GM12878 (cell line): ENCODE measurements at places on chromosomes 6 and 20. TPM values are rescaled to one million over a fixed set of nuclear protein-coding genes. Genes with fewer than 3 reads are reported as not detected.

EPPIN gene
- total RNA-seq, result not detected in 2 replicates

- DNase-seq, result no peak
Observed at GRCh38 chr6:17574866-17575560, 25.1 kb upstream of the FAM8A1 start.

DNA sequence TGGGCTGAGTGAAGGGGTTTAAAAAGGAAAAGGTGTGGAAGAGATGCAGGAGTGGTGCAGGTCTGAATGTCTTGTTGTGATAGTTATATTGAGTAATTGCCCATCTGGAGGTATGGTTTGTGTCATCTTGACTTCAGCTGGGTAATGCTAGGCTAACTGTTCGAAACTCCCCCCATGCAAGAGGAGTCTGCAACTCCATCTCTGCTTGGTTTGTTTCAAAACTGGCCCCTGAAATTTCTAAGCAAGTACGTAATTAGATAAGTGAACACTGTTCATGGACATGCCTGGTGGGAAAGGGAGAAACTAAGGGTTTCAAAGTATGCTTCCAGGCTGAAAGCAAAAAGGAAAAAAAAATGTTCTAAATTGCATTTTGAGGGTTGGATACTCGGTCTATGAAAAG is 17.1 kb downstream of the TTK start:
- DNase-seq, result no peak

GRCh38 chr6:169499848-169500247 is 202.0 kb downstream of the WDR27 start:
- DNase-seq, result no peak

DNA sequence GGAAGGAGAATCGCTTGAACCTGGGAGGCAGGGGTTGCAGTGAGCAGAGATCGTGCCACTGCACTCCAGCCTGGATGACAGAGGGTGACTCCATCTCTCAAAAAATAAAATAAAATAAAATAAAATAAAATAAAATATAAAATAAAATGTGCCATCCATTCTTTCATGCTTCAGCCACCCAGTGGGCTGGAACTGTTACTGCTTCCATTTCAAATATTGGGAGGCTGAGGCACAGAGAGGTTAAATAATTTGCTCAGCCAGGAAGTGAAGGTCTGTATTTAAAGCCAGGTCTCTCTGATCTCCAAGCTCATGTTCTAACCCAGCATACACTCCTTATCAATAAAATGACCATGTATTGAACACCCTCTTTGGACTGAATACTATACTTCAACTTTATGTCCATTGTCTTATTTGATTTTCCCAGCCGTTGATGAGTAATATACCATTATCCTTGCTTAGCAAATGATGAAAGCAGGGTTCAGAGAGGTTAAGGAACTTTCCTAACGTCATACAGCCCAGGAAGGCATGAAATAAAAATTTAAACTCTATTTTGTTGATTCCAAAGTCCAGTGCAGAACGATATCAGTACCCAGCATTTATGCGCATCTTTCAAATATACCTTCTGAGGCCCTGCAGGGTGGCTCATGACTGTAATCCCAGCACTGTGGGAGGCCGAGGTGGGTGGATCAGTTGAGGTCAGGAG is 25.8 kb upstream of the SLC9A8 start:
- no peak for DNase-seq

DNA sequence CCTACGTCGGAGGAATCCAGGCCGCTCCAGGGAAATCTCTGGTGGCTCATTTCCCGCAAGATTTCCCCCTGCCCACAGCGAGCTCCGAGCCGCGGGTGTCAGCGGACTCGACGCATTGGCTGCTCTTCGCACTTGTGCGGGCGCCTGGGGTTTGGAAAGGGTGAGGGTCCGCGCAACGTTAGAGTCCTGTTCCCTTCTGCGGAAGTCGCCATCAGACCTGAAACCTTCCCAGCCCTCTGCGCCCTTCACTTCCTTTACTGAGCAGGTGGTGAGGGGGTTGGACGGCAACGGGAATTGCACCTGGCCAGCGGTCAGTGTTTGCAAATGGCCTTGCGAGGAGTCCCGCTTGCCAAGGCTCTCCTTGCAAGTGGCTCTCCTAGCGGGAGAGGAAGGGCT is 8.4 kb downstream of the PAX1 start:
- DNase-seq, result no peak

PHACTR3 gene
- 0.29 TPM in 1 of 2 replicates, not detected in the other for total RNA-seq

GRCh38 chr6:119161438-119161837 is 83.0 kb upstream of the FAM184A start:
- DNase-seq, result no peak

DNA sequence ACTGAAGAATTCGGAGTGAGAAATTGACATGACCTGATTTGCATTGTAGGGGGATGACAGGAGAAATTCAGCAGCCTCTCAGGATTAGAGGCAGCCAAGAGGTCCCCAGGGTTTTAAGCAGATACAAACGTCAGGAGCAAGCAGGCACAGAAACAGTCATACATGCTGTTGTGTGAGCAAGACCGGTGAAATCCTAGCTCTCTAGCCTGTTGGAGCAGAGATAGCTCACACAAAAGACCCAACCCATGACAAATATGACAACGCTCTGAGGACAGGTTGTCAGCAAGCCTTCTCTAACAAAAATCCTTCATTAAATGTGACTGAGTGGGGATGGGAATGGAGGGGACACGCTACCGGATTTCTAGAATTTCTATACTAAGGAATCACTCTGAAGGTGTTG is 23.0 kb upstream of the AKAP12 start:
- no peak for DNase-seq

FOXF2 gene
- not detected in 2 replicates for total RNA-seq

LRFN2 gene
- not detected in 2 replicates for total RNA-seq

DNA sequence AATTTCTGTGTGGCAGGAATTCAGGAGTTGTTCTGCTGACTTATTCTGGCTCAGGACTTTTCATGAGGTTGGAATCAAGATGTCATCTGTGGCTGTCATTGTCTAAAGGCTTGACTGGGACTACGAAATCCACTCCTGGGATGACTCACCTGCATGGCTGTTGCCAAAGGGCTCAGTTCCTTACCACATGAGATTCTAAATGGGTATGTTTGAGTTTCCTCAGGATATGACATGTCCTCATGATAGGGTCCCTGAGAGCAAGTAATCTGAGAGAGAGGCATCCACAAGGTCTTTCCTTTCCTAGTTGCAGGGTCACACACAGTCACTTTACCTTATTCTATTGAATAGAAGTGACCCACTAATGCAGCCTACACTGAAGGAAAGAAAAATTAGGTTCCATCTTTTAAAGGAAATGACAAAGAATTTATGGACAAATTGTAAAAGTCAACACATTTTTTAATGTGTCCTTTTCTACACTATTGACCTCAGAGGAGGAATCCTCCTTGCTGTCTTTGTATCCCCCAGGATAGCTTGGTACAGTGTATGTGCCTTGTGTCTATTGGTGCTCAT is 1025.0 kb upstream of the GJE1 start:
- DNase-seq, result no peak

IRF4 gene
- 495 and 498 TPM in 2 replicates for total RNA-seq

- DNase-seq, result no peak
Observed at GRCh38 chr6:136031982-136032381, 180.5 kb downstream of the PDE7B start.

DNA sequence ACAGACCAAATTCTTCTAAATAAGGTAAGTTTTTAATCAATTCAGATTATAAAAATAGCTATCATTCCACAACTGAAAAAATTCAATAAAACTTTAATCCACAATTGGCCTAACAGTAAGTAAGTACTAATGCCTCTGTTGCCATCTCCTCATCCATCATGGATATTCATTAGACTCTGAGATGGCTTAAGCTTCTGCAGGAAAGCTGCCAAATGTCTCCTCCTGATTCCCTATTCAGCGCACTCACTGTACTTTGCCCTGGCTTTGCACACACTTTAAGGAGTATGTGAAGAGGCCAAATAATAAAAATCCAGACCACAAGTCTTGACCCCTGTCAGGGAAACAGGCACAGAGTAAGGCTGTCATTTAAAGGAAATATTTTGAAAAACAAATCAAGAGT is 23.6 kb downstream of the PGM3 start:
- DNase-seq, result no peak

GRCh38 chr6:156634048-156634447 is 143.1 kb upstream of the ARID1B start:
- no peak for DNase-seq

DNA sequence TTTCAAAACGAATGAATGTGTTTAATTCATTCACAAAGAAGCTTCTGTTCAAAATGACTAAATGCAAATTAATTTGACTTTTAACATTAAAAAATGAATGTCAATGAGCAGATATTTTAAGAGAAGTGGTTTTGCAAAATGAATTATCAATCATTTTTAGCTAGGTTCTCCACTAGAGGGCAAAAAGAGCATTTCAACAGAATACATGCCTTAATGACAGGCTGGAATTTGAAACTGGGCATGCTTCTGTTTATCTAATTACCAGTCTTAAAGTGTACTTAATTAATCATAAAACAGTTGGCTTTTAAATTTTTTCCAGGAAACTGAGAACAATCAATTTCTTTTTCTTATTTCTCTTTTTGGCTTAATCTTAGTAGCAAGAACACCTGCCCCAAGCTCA is 63.8 kb upstream of the TINAG start:
- no peak for DNase-seq

DNA sequence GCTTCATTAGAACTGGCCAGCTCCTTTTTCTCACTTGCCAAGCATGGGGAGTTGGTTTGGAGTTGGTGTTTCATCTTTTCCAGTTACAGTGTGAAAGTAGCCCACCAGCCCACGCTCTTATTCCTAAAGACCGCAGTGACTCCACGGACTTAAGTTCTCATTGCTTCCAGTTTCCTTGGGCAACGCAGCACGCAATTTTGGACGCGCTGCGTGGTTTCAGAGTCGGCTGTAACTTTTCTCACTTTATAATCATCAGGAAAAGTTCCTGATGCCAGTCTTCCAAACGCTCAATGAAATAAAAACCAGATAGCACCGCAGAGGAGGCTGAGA is 381 bp upstream of the PEX7 start:
- DNase-seq, result no peak

GRCh38 chr6:16421462-16421960 is 183.1 kb downstream of the GMPR start:
- no peak for DNase-seq

MCCD1 gene
- total RNA-seq, result not detected in 2 replicates

- DNase-seq, result no peak
Observed at GRCh38 chr6:119340796-119341487, 8.6 kb downstream of the MAN1A1 start.

DEK gene
- total RNA-seq, result 187 and 189 TPM in 2 replicates

DNA sequence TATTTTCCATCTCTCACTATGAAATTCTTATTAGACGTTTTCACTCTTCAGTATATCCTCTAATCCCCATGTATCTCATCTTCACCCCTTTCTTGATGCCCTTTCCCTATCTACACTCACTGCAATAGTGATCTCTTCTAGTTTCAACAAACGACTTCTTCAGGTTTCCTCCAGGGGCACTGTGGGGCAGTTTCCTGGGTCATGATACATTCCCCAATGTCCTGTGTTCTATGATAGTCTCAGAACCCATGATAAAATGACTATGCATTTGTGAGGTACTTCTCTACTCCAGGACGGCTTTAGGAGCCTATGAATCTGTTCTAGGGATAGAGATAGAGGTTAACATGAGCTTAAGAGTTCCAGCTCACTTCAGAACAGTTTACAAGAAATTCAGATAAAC is 183.3 kb downstream of the FOXC1 start:
- no peak for DNase-seq

DNA sequence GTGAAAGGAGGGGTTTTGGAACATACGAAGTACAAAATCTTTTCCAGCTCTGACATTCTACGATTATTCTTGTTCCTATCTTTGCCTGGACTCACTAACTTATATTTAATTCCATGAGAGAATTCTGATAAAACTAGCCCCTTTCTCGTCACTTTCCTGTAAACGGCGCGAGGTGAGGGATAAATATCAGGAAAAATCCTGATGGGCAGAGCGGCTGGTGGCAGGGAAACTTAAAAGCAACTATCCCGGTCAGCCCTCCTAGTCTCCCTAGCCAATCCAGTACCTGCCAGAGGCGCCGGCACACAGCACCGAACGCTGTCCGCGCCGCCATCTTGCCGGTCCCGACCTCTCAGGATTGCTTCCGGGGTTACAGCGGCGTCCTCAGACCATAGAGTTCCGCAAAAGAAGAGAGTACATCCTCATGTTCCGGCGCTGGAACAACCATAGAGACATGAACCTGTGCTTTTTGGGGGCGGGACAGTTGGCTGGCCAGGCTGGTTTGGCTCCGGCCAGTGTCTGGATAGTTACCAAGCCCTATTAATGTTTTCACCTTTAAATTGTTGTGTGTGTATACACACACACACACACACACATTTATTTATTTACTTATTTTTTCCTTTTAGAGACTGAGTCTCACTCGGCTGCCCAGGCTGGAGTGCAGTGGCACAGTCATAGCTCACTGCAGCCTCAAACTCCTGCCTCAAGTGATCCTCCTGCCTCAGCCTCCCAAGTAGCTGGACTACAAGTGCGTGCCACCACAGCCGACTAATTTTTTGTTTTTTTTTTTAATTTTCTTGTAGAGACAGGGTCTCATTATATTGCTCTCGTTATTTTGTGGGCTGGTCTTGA is at the start of gene MRPS10:
Gene MRPS10 (minus strand): TSS at position 343 of the 849 bp plus-strand sequence. CDS start 12 bp downstream, at position 331.
- peak; percentile 74 for DNase-seq

ACTR5 gene
- total RNA-seq, result 8.6 and 8.9 TPM in 2 replicates

- no peak for DNase-seq
Observed at GRCh38 chr6:142642651-142643050, 302.3 kb downstream of the HIVEP2 start.

- DNase-seq, result no peak
Observed at GRCh38 chr6:36333931-36334725, 2.6 kb downstream of the BNIP5 start.

GRCh38 chr20:9555781-9556180 is 41.4 kb downstream of the LAMP5 start:
- DNase-seq, result no peak

- no peak for DNase-seq
Observed at GRCh38 chr20:46051556-46052308, 22.7 kb downstream of the SLC12A5 start.

- DNase-seq, result no peak
Observed at GRCh38 chr6:37741757-37742400, 44.2 kb upstream of the MDGA1 start.

GRCh38 chr6:143026696-143027449 is 33.8 kb upstream of the AIG1 start:
- DNase-seq, result no peak

C4B gene
- 3.1 and 5.6 TPM in 2 replicates for total RNA-seq

GRCh38 chr6:166382933-166383801 is at the start of gene MPC1:
MPC1 (minus strand) TSS chr6:166382940; CDS start chr6:166382876, 64 bp downstream.
- DNase-seq, result peak; percentile 81

ID4 gene
- total RNA-seq, result not detected in 2 replicates

DNA sequence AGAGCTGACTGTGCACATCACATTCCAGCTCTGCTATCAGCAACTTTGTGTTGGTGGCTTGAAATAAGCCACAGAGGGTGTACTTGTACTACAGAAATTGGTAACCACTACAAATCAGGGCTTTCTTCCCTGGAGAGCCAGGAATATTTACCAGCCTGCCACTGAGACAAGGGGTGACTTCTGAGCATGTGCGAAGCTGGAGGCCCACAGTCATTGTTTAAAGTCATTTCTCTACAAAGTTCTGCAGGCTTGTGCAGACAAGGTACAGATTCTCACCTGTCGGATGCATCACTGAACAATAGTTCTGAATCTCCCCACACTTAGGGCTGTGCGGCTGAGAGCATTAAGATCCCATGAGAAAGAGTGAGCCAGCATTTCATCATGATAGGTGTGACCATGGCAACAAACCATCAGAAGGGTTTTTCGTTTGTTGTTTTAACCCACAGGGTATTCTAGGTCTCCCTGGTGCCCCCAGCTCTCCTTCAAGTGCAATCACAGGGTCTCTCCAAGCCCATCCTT is 292.8 kb downstream of the CDC5L start:
- no peak for DNase-seq

GJA10 gene
- not detected in 2 replicates for total RNA-seq

- no peak for DNase-seq
Observed at GRCh38 chr20:4491643-4492042, 230.1 kb upstream of the PRND start.
